Large intestine (tissue), 12 donors: ENCODE measurements at places on chromosomes 11 and 22. TPM values are rescaled to one million over a fixed set of nuclear protein-coding genes. Genes with fewer than 3 reads are reported as not detected.

Gene EMID1
- polyA plus RNA-seq = 152 TPM

DNA sequence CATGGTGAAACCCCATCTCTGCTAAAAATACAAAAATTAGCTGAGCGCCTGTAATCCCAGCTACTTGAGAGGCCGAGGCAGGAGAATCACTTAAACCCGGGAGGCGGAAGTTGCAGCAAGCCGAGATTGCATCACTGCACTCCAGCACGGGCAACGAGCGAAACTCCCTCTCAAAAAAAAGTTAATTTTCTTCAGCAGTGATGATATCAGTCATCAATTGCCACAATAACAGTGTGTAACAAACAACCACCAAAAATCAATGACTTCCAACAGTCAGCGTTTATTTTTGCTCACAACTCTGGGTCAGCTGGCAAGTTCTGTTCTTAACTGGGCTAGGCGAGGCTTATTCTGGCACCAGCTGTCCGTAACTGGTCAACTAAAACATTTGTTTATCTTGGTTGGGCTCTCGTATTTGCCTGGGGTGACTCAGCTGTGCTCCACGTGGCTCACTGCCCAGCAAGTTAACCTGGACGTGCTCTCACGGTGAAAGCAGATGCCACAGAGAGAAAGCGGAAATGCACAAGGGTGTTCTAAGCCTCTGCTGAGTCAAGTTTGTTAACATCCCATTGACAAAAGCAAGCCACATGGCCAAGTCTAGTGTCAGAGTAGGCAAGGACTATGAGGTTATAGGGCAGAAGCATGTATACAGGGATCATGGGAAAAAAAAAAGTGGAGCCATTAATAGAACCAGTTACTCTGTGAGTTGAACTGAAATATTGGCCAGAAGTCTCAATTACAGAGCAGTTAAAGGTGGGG lies 52.1 kb downstream of the LHFPL7 start:
- DNase-seq = peak; percentile 34

DNA sequence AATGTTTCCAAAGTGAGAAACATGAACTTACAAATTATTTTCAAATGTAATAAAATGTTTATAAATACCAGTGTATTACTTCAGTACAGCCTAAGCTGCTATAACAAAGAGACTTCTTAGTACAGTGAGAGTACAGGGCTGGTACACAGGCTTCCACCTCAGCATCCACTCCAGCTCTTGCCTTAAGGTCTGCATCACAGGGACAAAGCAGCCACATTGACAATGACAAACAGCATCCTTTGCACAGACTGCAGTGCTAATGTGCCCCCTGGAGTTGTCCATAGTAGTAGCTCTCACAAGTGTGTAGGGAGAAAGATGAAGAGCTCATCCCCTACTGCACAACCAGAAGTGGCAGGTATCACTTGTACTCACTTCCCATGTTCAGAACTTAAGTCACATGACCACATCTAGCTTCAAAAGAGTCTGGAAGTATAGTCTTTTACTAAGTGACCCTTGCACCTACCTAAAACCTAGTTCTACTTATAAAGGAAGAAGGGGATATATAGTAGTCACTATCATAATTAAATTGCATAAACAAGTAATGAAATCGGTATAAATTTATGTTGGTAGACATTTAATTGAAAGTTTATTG lies 10.7 kb upstream of the LIPT2 start:
- DNase-seq = no peak

- DNase-seq = no peak
These were observed 97.5 kb downstream of the LUZP2 start for GRCh38 chr11:24594401-24594800.

DNA sequence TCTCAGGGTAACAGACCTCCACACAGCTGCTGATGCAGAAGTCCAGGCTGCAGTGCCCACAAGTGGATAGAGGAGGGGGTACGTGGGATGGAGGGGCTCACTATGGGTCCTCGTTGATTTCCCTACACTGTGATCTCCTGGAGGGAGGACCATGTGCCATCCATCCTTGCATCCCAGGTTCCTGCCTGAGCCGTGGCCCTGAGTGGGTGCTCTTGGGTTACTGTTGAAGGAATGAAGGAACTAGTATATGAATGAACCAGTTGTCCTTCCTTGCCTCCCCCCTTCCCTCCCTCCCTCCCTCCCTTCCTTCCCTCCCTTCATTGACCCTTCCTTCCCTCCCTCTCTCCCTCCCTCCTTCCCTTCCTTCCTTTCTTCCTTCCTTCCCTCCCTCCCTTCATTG lies 15.4 kb downstream of the APOBEC3B start:
- no peak for DNase-seq

Gene TRIM49
- polyA plus RNA-seq = not detected

Gene FGF3
- polyA plus RNA-seq = not detected

- no peak for DNase-seq
These were observed 330.5 kb downstream of the NXPE2 start for GRCh38 chr11:115008799-115009198.
